ENCODE measurements at places on chromosomes 5 and 9. TPM values are rescaled to one million over a fixed set of nuclear protein-coding genes. Genes with fewer than 3 reads are reported as not detected.
A peak's percentile ranks its signal among the peaks of the same experiment; 100 is the strongest.

DNA sequence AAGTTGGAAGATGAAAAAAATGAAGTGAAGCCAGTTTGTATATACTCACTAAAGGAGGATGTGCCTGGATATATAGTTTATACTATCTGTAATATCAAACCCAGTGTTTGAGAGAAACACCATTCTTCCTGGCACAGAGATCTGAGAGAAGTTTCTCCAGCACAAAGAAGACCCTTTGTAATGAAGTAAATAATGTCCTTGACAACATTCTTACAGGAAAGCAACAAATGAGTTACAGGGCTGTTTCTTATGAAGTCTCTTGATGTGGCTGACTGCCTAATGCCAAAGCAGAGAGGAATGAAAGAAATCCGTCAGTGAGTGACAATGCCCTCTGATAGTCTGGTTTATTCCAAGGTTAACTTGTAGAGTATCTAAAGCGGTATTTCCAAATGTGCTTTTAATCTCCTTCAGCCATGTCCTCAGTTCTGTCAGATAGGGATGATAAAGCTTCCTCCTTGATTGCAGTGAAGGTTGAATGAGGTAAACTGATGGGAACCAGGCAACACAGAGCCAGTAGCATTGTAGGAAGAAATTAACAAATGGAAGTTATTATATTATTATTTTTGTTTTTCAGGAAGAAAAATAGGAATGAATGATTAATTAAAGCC lies 123.1 kb upstream of the ZNF608 start:
- no peaks in the 10 kb centered on the region for H3K27me3 ChIP-seq
- no peak overlapping the region for H3K4me3 ChIP-seq
- no peak for DNase-seq
- no peak overlapping the region for H3K27ac ChIP-seq

- no peak overlapping the region for H3K4me3 ChIP-seq
- H3K4me1 ChIP-seq: no peaks in the 10 kb centered on the region
- no peaks in the 10 kb centered on the region for H3K36me3 ChIP-seq
- H3K27ac ChIP-seq: no peak overlapping the region
These were observed 274.8 kb upstream of the PANK3 start for GRCh38 chr5:168853972-168854371.

Gene ZNF354C
- total RNA-seq: 2.9 TPM

Gene PCDHGA2
- not detected for total RNA-seq

- no peak overlapping the region for H3K4me3 ChIP-seq
- H3K4me1 ChIP-seq: no peaks in the 10 kb centered on the region
- DNase-seq: no peak
- no peak overlapping the region for H3K27ac ChIP-seq
These were observed 77.3 kb downstream of the GAPVD1 start for GRCh38 chr9:125338929-125339328.

Gene TMEFF1
- not detected for total RNA-seq

Gene TMEM8B
- 8.9 TPM for total RNA-seq

GRCh38 chr5:175640106-175640775 lies 17.6 kb upstream of the HRH2 start:
- no peak overlapping the region for H3K4me3 ChIP-seq
- DNase-seq: no peak
- H3K4me1 ChIP-seq: peaks cover 20% of the 10 kb centered on the region
- H3K36me3 ChIP-seq: no peaks in the 10 kb centered on the region

- peaks cover 27% of the 10 kb centered on the region for H3K4me1 ChIP-seq
- H3K27me3 ChIP-seq: no peaks in the 10 kb centered on the region
- DNase-seq: peak; percentile 95
- peak within 1 kb of the TSS; percentile 86 for H3K27ac ChIP-seq
- no peaks in the 10 kb centered on the region for H3K36me3 ChIP-seq
- peak within 1 kb of the TSS; percentile 95 for H3K4me3 ChIP-seq
These were observed at the start of gene NUP155 for GRCh38 chr5:37370864-37371726. TSS of gene NUP155 (minus strand) at chr5:37371106. CDS start at chr5:37370977, 129 bp downstream.

Gene PLAC8L1
- 0.56 TPM for total RNA-seq

GRCh38 chr5:45355189-45355992 lies 340.8 kb downstream of the HCN1 start:
- H3K36me3 ChIP-seq: no peaks in the 10 kb centered on the region
- no peaks in the 10 kb centered on the region for H3K27me3 ChIP-seq
- DNase-seq: no peak
- no peak overlapping the region for H3K4me3 ChIP-seq
- H3K4me1 ChIP-seq: no peaks in the 10 kb centered on the region

DNA sequence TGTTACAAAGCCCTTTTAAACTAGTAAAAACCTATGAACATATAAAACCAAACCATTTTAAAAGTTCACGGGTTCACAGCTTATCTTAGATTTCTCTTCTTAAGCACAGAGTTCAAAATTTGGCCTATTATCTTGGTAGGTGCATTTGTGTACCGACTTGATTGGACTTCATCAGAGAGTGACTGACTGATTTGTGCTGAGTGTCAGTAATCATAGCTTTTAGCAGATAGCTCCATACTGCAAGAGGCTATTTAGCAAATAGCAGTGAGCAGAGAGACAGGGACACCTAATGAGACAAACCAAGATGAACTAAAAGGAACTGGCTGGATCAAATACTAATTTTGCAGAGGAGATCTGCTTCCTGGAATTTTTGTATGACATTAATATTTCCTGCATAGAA lies 274.5 kb downstream of the PRR16 start:
- H3K27me3 ChIP-seq: no peaks in the 10 kb centered on the region
- H3K4me1 ChIP-seq: no peaks in the 10 kb centered on the region
- DNase-seq: no peak
- H3K36me3 ChIP-seq: no peaks in the 10 kb centered on the region

Gene PFN3
- not detected for total RNA-seq

- no peak overlapping the region for H3K4me3 ChIP-seq
- H3K27me3 ChIP-seq: no peaks in the 10 kb centered on the region
- no peak for DNase-seq
- H3K27ac ChIP-seq: no peak overlapping the region
- no peaks in the 10 kb centered on the region for H3K36me3 ChIP-seq
These were observed 271.0 kb upstream of the MPDZ start for GRCh38 chr9:13550519-13550918.

Gene ADAMTSL1
- not detected for total RNA-seq

- H3K27me3 ChIP-seq: no peaks in the 10 kb centered on the region
- no peak for DNase-seq
- H3K4me3 ChIP-seq: no peak overlapping the region
- H3K27ac ChIP-seq: no peak overlapping the region
These were observed 41.7 kb downstream of the KLF4 start for GRCh38 chr9:107447834-107448233.
